ENCODE measurements at places on chromosomes 7 and 10.

- DNase-seq, result no peak
Measured at GRCh38 chr10:14875941-14876340, 2.7 kb upstream of the SUV39H2 start.

DNA sequence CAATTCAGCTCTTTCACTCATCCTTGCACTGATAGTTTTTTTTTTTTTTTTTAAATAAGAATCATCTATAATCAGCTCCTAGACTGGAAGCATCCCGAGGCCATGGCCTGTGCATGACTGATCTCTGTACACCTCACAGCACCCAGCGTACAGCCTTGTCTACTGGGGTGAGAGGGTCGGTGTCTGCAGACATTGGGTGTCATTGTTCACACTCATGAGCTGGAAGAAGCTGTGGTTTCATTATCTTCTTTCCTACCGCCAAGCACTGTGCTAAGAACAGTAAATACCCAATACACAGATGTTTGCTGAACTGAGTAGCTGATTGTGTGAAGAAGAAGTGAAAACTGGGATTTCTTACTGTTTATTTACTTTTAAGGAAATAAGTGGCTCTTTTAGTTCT, 123.6 kb downstream of the CLEC2L start:
- no peak for DNase-seq

DNA sequence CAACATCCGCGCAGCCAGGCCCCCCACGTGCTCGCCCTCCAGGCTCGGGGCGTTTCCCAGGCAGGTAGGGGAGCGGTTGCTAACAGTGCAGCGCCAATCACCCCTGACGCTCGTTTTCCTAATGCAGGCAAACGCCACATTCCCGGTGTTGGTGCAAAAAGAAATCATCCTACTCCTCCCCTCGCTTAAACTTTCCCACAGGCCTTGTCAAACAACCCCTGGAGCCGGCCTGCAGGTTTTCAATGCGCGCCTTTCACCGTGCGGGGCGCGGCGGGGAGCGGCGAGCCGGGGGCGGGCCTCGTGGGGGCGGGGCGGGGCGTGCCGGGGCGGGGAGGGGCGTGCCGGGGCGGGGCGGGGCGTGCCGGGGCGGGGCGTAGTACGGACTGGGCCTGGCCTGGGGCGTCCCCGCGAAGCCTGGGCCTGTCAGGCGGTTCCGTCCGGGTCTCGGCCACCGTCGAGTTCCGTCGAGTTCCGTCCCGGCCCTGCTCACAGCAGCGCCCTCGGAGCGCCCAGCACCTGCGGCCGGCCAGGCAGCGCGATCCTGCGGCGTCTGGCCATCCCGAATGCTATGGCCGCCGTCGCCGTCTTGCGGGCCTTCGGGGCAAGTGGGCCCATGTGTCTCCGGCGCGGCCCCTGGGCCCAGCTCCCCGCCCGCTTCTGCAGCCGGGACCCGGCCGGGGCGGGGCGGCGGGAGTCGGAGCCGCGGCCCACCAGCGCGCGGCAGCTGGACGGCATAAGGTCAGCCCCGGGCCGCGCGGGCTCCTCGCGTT, at the start of gene ECHDC3:
Gene ECHDC3, plus strand, starts transcription at position 374 of the 770 bp plus-strand sequence. Its CDS starts 195 bp downstream, at position 569.
- DNase-seq, result peak; percentile 11

DNA sequence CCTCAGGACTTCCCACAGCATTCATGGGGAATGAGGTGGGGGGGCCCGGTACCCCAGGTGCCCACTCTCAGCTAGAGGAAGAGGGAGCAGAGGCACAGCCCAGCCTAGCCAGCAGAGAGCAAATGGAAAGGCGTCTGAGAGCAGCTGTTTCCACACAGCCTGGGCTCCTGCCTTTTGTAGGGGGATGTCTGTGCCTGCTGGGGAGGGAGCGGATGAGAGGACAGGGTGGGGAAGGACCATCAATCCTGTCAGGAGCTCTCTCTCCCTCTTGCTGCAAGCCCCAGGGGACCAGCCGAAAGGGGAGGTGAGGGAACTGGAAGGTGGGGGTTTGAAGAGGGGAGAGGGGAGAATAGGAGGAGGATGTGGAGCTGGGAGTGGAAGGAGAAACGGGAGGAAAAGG, at the start of gene PKD2L1:
Gene PKD2L1, minus strand, starts transcription at position 150 of the 400 bp plus-strand sequence. Its CDS starts 125 bp downstream, at position 25.
- DNase-seq, result peak; percentile 31

DNA sequence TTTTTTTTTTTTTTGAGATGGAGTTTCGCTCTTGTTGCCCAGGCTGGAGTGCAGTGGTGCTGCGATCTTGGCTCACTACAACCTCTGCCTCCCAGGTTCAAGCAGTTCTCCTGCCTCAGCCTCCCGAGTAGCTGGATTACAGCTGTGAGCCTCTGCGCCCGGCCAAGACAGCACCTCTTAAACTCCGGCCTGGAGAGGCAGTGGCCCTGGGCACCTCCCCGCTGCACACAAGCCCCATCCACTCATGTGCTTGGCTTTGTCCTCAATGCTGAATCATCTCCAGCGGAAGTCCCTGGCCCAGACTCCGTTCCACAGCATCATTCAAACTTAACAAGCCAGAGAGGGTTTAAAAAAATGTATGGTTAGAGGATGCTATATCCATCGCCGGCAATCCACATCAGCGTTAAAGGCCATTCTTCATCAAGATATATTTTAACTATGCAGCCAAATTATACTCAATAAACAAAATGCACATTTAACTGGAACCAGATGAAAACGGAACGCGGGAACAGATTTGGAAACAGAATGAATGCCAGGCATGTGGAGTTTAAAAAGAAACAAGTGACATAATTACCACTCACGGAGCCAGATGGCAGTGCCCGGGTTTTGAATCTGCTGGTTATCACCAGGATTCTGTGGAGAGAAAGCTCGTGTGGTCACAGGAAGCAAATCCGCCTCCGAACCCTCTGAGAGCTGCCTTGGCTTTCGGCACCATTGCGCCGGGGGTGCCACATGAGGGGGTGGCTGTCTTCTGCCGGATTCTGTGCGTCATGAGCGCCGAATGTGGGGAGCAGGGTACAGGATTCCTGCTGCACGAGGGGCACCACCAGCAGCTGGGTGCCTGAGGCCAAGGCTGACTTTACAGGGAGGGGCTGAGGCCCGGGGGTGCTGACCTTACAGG, 45.6 kb upstream of the CFAP46 start:
- no peak for DNase-seq

DNA sequence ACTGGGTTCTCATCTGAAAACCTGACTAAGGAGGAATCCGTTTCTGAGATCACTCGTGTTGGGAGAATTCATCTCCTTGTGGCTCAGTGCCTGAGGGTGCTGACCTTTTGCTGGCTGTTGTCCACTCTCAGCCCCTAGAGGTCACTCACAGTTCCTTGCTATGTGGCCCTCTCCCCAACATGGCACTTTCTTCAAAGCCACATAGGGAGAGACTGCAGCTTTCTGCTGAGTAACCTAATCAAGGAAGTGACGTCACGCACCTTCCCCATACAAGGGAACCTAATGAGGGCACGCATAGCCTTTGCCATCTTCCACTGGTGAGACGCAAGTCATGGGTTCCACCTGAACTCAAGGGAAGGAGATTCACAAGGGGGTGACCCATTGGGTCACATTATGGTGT, 23.2 kb downstream of the STEAP1B start:
- no peak for DNase-seq

- no peak for DNase-seq
Measured at GRCh38 chr7:115135146-115135545, 213.3 kb downstream of the MDFIC start.

DNA sequence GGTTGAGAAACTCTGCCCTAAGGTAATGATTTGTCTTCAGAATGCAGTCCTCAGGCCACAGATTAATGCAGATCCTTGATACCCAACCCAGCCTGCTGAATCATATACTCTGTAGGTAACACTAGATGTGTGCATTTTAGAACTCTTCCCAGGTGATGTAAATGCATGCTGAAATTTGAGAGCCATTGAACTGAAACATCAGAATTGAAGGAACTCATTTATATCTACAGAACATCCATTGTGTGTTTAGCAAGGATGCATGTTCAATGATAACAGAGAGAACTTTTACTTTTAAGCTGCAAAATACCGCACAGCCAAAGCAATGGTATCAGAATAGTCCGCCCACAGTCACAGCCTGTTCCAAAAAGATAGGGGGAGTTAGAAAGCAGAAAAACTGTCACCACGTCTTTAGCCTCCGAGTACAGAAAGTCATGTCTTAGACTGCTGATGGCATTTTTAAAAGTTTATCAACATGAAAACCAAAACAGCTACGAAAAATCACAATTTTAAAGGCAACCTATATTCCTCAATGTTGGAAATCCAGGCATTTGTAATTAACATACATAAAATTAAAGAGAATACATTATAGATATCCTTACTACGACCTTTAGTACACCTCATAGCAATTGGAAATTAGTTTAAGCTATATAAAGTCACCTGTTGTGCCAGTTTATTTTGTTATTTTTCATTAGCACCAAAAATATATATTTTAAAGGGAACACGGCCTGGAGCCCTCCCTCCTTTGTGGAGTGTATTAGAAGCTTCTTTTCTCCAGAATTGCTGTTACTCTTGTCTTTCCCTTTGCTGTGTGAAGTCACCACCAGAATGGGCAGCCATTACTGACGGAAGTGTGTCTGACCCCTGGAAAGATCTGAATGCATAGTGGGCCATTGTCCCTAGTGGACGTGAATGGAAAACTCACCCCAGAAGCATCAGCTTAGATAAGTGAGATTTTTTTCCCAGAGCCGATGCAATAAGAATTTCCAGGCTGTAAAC, 65.8 kb upstream of the PRKAR2B start:
- no peak for DNase-seq

GRCh38 chr7:82506208-82506607, 62.6 kb upstream of the CACNA2D1 start:
- no peak for DNase-seq

GRCh38 chr7:157575777-157576176, 239.0 kb downstream of the DNAJB6 start:
- DNase-seq, result no peak

GRCh38 chr7:69782917-69783684, 184.8 kb downstream of the AUTS2 start:
- DNase-seq, result peak; percentile 91

GRCh38 chr10:49115015-49115795, at the start of gene VSTM4:
TSS of gene VSTM4 (minus strand) at chr10:49115522. CDS start at chr10:49115485, 37 bp downstream.
- peak; percentile 54 for DNase-seq

GRCh38 chr10:72158176-72158575, 57.6 kb upstream of the ANAPC16 start:
- DNase-seq, result no peak

- DNase-seq, result no peak
Measured at GRCh38 chr7:2520131-2520760, 672 bp downstream of the LFNG start.

DNA sequence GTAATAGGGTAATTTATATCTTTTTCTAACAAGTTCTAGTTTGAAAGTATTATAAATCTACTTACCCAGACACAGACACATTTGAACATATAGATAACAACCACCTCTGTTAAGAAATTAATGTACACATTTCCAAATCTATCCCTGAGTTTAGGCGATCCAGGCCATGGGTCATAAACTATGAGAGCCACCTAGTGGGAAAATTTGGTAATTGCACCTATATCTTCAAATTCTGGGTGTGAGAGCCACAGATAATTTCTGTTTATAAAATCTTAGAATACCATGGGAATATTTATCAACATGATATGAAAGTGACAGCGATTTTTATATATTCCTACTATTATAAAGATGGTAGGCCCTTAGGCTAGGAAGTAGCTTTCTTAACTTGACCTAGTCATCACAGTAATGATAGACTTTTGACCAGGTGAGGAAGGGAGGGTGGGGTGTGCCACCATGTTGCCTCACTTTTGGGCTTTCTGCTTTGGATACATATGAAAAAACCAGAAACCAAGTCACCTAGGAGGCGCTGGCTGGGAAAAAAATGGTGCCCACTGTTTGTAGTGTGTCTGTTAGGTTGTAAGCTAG, 8.0 kb upstream of the EPHA1 start:
- peak; percentile 33 for DNase-seq
